ENCODE measurements at places on chromosomes 13 and 19. TPM values are rescaled to one million over a fixed set of nuclear protein-coding genes. Genes with fewer than 3 reads are reported as not detected.
A peak's percentile ranks its signal among the peaks of the same experiment; 100 is the strongest.

GRCh38 chr19:11452620-11453310 lies 17.3 kb downstream of the PRKCSH start:
- no peak for DNase-seq

FAM216B gene
- total RNA-seq: not detected

- DNase-seq: no peak
Observed at GRCh38 chr19:35006342-35006998, 6.3 kb downstream of the GRAMD1A start.

GRCh38 chr13:41130356-41130755 lies 2.2 kb downstream of the KBTBD6 start:
- DNase-seq: no peak

GRCh38 chr19:5563008-5563431 lies 4.7 kb downstream of the TINCR start:
- no peak for DNase-seq

WASF3 gene
- total RNA-seq: 79.7 TPM

DNA sequence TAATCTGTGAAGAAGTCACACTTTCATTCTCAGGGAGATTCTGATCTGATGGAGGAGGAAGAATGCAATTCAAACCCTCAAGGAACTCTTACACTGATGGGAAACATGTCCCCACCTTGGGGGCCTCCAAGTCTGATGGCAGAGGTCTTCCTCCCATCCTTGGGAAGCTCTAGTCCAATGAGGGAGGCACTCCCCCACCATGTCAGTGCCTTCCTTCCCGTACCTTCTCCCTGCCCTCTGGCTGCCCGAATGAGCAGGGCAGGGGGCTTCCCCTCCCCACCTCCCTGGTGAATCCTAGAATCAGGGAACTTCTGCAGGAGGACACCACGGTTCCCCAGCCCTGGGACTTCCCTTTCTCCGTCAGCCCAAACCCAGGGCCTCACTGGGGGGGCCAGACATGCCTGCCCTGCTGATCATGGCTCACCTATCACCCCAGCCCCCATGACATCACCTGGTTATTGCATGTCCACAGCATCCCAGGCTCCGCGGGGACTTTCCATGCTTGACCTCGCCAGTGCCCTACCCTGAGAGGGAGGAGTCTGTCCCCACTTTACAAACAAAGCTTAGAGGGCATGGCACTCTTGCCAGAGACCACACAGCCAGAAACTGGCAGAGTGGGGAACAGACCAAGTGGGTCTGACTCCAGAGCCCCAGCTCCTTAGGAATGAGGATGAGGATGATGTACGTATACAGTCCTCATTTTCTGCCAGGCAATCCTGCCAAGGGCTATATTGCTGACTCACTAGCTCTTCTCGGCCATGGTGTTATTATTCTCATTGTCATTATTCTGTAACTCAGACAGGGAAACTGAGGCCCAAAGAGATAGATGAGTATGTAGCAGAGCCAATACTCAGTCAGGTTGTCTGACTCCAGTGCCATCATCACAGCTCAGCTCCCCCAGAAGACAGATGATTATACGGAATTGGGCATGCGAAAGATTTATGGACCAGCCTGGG lies 9.6 kb upstream of the BCL3 start:
- DNase-seq: no peak

GRCh38 chr19:49847731-49848696 lies 2.9 kb upstream of the PTOV1 start:
- no peak for DNase-seq

DNAJB1 gene
- 94.2 TPM for total RNA-seq

DNA sequence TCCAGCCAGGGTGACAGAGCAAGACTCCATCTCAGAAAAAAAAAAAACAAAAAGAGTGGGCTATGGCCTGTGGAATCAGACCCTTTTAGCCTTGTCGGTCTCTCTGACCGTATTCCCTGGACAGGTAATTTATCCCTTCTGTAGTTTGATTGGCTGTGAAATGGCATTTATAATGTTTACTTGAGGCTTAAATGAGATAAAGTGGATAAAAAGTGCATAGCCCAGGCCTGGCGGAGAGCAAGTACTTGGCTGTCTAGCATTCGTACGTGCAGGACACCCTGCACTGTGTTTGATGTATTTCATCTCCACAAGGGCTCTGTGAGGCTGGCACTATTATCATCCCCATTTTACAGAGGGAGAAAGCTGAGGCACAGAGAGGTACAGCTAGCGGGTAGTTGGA lies 7.0 kb downstream of the NTN5 start:
- no peak for DNase-seq

DNA sequence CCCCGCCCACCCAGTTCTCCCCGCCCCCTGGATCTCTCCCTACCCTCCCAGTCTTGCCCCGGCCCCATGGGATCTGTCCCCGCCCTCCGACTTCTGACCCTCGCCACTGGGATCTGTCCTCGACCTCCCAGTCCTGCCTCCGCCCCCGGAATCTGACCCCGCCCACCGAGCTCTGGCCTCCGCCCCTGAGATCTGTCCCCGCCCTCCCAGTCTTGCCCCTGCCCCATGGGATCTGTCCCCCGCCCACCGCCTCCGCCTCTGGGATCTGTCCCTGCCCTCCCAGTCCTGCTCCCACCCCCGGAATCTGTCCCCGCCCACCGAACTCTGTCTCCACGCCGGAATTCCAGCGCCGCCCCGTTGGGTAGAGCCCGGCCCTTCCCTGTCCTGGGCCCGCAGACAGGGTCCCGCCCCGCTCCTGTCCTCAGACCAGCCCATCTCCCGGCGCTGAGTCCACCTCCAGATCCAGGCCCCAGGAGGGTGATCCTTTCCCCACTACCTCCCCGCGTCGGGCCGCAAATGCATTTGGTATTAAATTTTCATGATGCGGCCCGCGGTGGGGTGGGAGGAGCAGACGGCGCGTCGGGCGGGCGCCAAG lies 1.5 kb upstream of the SLC17A7 start:
- peak; percentile 72 for DNase-seq

- DNase-seq: no peak
Observed at GRCh38 chr19:30231408-30232318, 140.5 kb upstream of the ZNF536 start.

RPL18 gene
- total RNA-seq: 1,774 TPM

DNA sequence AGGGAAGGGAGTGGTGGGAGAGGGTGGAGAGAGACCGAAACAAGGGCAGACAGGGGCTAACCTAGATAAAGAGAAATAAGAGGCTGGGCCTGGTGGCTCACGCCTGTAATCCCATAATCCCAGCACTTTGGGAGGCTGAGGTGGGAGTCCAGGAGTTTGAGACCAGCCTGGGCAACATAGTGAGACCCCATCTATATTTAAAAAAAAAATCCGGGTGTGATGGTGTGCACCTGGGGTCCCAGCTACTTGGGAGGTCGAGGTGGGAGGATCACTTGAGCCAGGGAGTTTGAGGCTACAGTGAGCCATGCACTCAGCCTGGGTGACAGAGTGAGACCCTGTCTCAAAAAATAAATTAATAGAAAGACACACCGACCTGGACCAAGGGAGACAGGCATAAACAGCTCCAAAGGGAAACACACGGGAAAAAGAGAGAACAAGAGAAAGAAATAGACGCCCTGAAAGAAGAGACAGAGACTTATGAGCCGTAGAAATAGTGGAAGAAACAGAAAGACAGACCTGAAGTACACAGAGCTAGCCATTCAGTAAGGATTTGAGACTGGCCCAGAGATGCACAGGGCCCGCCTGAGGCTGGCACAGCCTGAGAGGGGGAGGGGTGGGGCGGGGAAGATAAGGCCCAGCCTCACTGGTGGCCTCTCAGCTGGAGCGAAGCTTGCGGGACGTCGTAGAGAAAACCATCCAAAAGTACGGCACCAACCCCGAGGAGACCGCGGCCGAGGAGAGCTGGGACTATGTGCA lies 2.2 kb downstream of the CD37 start:
- no peak for DNase-seq

FGF21 gene
- not detected for total RNA-seq

- no peak for DNase-seq
Observed at GRCh38 chr13:35787937-35788336, 311.4 kb upstream of the MAB21L1 start.

- DNase-seq: no peak
Observed at GRCh38 chr13:97249796-97250495, 27.8 kb downstream of the MBNL2 start.

GRCh38 chr13:45142440-45143345 lies 22.4 kb downstream of the GTF2F2 start:
- DNase-seq: no peak

DNA sequence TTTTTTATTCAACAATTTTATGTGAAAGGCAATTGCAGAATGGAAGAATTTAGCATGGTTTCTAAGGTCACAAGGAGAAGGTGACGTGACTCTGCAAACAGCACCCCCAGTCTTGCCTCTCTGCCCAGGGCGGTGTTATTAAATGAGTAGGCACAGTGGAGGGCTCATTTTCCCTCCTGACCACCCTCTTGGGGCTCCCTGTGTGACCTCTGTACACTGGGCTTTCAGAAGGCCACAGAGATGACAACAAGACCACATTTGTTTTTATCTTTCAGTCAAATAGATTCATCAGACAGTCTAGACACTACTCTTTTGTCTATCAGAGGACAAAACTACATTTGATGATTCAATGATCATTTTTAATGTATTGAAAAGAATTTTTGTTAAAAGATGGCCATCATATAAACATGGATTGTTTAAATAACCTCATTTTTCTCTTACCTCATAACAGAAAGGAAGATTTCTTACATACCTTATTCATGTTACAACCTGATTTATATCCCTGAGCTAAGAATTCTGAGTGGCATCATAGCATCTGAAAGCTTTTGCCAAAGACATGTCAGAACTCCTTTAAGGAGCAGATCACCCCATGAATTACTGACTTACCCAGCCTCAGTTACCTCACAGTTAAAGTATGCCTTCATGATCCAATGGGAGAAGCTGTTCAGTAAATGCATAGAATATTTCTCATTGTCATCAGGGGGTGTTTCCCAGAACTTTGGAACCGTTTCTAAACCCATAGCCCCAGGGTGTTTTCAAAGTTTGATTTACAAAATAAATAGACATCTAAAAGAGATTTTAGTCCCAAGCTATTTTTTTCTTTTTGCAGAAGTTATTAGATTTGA lies 184.0 kb upstream of the RFC3 start:
- DNase-seq: peak; percentile 12

- DNase-seq: no peak
Observed at GRCh38 chr19:49953416-49953815, 7.6 kb downstream of the SIGLEC11 start.

DNA sequence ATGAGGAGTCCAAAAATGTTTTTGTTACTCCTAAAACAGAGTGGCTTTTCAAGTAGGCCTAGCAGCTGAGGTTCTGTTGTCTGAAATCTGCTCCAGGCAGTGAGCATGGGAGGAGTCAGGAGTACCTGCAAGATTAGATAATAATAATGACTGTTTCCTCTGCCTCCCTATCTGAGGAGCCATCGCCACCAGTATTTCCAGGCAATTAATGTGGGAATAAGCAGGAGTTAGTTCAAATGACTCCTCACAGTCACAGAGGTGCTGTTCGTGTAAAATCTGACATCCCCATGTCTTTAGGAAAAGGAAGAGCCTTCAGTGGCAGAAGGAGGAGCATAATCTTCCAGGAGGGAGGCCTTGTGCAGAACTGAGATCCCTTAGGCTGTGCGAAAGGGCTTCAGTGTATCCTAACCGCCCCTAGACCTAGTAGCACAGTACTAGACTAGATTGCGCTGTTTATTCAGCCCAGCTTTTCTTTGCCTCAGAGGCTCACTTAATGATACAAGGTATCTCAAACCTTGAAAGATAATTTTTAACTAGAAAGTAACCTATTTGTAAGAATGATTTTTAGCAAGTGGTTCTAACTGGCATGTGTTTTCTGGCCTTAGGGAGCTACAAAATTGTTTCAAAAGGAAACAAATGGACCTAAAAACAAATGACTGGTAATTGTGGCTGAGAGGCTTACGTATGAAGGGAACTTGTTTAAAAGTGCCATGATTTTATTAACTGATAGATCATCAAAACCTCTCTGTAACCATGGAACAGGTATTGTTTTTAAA lies 49.0 kb downstream of the FREM2 start:
- no peak for DNase-seq

- no peak for DNase-seq
Observed at GRCh38 chr13:53028637-53029203, at the start of gene OLFM4. Gene OLFM4, plus strand, starts transcription at chr13:53028813. Its CDS starts 24 bp downstream, at chr13:53028837.

DNA sequence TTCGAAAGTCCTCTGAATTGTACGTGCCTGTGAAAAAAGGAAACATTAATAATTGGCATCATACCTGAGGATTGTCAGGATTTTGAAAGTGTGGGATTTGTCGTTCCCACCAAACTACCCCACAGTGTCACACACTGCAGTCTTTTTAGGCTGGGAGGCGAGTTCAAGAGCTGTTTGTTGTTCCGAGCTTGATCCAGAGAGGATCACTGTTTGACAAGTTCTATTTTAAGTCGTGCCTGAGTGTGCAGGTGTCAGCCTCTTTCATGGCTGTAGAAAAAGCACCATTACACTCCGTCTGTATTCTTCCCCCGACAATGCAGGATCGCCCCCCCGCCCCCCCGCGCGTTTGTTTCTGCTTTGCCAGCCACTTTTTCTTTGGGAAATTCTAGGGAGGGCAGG lies 635 bp upstream of the NBEA start:
- no peak for DNase-seq

DNA sequence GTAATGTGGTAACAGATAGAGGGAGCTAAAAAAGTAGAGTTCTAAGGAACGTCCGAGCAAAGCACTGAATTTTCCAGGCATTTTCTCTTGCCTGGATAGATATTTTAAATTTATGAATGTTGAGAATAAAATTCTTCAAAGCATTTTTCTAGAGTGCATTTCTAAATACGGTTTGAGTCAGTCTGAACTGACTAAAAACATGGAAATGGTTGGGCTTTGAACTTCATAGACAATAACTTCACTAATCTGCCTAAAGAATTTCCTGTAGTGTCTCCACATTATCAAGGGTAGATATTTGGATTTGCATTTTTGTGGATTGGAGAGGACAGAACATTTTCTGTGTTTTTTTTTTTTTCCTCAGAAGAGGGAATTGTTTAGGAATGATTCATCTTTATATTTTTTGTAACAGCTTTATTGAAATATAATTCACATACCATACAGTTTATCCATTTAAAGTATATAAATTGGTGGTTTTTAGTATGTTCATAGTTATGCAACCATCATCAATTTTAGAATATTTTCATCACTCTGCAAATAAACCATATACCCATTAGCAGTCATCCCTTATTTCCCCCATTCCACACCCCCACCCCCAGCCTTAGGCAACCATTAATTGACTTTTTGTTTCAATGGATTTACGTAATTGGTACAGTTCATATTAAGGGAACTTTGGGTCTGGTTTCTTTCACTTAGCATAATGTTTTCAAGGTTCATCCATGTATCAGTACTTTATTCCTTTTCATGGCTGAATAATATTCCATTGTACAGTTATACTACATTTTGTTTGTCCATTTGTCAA lies 20.7 kb downstream of the GARRE1 start:
- no peak for DNase-seq

- no peak for DNase-seq
Observed at GRCh38 chr19:10009714-10010224, 535 bp downstream of the COL5A3 start.

ANKLE1 gene
- 4.9 TPM for total RNA-seq

GRCh38 chr13:110250258-110250891 lies 56.6 kb downstream of the COL4A1 start:
- DNase-seq: no peak

DNA sequence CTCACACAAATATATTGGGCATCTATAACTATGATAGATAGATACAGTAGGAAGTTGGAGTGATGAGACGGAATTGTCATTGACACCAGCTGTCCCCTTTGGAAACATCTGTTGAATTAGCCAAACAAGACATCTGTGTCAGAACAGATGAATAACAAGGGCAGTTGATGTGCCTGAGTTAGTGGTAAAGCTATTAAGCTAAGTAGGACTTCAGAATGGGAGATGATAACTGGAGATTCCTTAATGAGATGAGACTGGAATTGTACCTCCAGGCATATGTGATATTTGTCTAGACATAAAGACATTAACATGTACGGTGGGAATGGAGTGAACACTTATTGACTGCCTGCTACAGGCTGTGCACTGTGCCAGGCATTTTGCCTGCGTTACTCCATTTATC lies 78.7 kb downstream of the MBNL2 start:
- DNase-seq: no peak
